ENCODE measurements at places on chromosomes 13 and 19.

DNA sequence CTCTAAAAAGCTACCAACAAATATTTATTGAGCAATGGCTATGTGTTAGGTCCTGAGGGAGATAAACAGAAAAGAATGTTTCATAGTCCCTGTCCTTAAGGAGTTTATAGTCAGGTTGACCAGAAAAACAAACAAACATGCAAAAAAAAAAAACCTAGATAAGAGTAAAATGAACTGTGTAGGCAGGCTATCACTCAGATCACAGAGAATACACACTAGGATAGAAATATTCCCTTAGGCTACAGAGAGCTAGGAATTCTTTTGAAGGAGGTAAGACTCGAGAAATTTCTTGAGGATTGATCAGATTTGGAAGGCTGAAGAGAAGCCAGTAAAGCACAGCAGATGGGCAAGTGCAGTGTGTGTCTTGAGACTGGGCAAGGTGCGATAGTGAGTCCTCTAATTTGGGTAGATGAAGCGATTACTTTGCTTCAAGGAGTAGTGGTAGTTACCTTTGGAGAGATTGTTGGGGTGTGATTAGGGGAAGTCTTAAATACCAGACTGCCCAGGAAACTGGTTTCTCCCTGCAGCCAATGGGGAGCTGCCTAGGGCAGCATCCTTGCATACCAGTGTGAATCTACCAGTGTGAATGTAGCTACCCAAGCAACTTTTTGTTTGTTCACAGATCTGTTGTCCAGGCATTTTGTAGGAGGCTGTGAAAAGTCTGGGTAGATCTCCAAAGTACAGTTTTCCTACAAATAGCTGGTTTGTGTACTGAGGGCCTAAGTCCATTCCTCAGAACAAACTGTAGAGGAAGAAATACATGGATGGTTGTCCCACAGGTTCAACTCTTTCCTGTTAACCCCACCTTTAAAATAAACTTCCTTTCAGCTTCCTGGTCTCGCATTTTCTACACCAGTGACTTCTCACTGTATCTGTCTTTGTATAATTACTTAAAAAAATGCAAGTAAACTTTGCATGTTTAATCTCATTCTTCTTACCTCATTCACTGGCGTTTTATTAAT lies 314.1 kb downstream of the KLF5 start:
- DNase-seq = no peak

DNA sequence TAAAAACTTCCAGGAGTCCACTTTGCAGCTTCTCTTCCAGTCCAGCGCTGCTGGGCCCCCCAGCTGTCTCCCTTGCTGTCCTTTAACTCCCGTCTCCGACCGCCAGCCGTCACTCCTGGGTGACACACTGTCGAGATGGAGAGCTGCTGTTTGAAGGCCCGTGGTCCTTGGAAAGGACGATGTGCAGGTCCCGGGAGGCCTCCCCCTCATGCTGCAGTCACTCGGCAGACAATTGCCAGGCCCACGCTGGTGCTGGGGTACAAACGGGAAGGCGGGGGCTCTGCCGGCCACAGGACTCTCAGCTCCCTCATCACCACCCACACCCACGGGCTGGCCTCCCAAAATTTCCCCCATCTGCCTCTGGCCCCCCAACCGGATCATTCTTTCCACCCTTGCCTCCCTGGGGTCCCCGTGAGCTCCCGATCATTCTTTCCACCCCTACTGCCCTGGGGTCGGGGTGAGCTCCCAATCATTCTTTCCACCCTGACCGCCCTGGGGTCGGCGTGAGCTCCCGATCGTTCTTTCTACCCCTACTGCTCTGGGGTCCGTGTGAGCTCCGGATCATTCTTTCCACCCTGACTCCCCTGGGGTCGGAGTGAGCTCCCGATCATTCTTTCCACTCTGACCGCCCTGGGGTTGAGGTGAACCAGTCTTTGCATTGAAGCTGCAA lies 16.0 kb upstream of the ZNF554 start:
- DNase-seq = no peak

DNA sequence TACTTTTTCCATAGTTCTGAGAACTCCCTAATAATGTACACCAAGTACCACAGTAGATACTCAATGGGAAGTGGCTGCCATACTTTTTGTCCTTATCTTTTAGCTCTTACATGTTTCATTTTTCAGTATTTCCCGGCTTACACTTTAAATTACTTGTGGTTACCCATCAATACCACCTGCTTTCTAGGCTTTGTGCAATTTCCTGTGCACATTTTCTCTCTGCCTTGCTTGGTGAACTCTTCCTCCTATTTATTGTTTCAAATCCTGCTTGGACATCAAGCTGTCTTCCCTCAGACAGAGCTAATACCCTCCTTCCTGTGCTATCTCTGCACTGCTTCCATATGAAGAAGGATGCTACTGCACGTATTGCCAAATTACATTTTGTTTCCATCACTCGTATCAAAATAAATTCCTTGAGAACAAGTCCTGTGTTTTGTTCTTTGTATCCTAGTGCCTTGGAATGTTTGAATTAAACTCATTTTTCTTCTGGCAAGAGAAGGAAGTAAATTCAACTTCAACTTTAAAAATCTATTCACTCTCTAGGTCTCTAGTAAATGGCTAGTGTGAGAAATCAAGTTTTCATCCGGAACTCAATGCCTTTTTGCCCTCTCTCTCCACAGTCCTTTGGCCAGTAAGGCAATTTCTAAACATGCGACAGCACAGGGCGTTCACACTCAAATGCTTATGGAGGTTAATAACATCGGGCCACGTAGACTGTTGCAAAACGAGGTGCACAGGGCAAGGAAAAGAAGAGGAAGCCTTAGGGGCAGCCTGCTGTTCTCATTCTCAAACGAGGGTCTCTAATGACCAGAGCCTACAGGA lies 5.6 kb downstream of the ZAR1L start:
- no peak for DNase-seq

- no peak for DNase-seq
These were observed 1.1 kb downstream of the TNFSF9 start for GRCh38 chr19:6531956-6532243.

GRCh38 chr13:94435604-94436226 lies 43.8 kb downstream of the DCT start:
- no peak for DNase-seq

- no peak for DNase-seq
These were observed 51.3 kb downstream of the RAB20 start for GRCh38 chr13:110509971-110510786.

GRCh38 chr13:113360446-113360845 lies 3.5 kb downstream of the GRTP1 start:
- no peak for DNase-seq

DNA sequence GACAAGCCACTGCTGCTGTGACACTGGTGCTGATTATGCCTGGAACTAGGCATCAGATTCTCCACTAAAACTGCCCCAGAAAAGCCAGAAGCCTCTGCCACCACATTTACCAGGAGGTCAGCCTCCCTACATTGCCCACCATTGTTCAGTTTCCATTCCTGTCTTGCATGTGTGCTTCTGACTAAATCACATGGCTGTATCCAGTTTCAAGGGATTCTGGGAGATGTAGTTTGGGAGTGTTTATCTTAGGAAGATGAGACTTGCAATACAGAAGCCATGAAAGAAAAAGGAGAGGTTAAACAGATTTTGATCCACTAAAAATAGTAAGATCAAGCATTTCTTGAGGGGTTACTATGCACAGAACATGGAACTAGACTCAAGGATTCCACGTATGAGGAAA lies 40.7 kb upstream of the SERPINE3 start:
- no peak for DNase-seq

- no peak for DNase-seq
These were observed 15.2 kb upstream of the PIK3R2 start for GRCh38 chr19:18137657-18138339.

GRCh38 chr13:111977179-111977506 lies 89.8 kb upstream of the SOX1 start:
- no peak for DNase-seq

GRCh38 chr13:39148513-39148961 lies 110.3 kb downstream of the NHLRC3 start:
- peak; percentile 33 for DNase-seq

DNA sequence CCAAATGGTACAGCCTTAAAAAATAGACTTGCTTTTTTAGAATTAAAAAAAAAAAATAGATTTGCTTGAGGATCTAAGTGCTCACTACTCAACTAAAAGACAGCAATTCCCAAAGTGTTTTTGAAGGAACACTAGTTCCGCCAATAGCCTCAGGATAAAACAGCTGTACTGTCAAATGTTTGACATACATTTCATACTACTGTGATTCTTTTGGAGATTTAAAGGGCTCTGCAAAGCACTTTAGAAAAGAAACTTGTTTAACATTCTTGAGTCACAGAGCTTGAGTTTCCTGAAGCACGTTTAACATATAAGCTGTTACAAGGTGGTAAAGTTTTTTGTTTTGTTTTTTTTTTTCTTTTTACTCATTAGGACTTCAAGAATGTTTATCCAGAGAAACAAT lies 23.1 kb upstream of the KLF5 start:
- no peak for DNase-seq

DNA sequence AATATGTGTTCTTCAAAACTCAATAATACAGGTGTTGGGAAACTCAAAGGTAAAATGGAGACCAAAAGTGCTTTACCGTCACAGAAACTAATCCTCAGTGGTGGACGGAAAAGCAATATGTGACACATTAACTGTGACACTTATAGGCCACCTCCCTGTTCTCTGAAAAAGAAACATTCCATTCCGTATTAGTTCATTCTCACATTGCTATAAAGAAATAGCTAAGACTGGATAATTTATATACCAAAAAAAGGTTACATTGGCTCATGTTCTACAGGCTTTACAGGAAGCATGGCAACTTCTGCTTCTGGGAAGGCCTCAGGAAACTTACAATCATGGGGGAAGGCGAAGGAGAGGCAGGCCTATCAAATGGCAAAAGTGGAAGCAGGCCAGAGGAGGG lies 435.3 kb upstream of the HTR2A start:
- no peak for DNase-seq

- DNase-seq = no peak
These were observed 75.9 kb downstream of the RAB20 start for GRCh38 chr13:110485604-110486003.

- DNase-seq = peak; percentile 35
These were observed 51.2 kb downstream of the NLRP12 start for GRCh38 chr19:53772943-53773342.

DNA sequence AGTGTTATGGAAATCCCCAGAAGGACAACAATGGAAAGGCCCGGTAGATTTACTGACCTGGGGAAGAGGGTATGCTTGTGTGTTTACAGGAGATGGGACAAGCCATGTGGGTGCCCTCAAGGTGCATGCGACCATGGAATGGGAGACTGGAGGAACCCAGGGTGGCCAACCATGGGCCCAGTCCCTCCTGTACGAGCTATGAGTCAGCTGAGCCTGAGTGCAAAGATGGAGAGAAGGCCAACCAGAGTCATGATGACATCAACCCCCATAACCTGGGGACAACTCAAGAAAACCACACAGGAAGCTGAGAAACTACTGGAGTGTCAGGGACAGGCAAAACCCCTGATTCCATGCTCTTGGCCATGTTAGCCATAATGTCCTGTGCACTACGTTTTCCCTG lies 7.8 kb downstream of the ZNF350 start:
- no peak for DNase-seq

DNA sequence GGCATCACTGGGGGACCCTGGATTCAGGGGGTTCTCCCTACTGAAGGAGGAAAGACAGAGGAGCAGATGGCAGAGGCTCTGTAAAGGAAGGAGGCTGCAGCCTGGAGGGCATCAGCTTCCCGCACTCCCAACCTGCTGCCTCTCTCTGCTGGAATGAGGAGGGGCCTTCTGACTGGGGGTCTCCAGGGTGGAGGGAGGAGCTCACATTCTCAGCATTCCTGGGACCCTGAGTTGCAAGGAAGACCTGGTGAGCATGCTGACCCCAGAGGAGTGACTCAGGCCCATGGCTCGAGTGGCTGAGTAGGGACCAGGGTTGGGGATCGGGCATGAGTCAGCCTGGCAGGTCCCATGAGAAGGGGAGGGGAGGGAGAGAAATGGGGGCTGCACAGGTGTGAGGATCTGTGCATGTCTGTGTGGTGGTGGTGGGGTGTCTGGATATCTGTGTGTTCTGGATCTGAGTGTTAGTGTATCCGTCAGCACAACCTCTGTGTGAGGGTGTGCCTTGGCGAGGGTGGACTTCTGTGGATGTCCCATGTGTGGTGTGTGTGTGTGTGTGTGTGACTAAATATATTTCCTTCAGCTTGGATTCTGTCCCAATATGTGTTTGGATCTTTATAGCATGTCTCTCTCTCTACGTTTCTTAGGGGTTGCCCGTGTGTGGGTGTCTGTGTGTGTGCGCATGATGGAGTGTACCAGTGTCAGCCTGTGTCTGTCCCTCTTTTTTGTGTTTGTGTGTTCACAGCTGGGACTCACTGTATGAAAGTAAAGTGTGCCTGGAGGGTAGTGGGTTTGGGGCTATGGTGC lies 4.6 kb downstream of the AXL start:
- DNase-seq = peak; percentile 98

- no peak for DNase-seq
These were observed 720.7 kb downstream of the DIAPH3 start for GRCh38 chr13:59442944-59443486.

DNA sequence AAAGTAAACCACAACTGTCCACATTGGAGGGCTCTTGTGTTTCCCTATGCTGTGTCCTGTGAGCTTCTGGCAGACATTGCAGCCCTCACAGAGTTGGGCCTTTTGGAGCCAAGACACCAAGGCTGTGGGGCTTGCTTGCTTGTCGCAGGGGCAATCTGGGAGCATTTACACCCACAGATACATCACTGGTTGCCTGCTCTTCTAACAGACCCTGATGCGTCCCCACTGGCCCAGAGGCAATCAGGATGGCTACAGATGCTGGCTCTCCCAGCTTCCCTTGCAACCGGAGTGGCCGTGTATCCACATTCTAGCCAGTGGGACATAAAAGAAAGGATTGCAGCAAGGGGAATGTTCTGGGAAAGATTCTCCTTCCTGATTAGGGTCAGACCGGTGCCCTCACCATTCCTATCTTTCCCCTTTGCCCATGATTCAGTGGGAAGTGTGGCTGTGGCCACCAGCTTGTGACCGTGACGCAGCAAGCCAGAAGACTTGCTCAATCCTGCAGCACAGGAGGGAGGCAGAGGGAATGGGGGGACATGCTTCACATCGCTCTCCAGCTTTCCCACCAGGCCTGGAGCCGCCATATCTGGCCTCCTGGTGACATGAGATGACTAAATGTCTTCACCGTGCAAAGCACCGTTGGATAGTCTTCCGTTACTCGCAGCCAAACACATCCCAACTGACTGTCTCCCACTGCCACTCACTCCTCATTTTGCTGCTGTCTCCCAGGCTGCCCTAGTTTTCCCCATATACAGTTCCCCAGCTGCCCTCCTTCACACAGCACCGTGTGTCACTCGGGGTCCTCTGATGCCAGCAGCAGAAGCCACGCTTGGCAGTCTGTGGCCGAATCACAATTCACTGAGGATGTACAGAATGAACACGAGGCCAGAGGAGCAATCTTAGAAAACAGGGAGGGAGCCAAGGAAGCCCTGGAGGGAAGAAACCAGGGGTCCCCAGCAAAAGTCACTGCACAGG lies 151.0 kb downstream of the DPF1 start:
- no peak for DNase-seq

- no peak for DNase-seq
These were observed 259.9 kb upstream of the STARD13 start for GRCh38 chr13:33545492-33545891.

DNA sequence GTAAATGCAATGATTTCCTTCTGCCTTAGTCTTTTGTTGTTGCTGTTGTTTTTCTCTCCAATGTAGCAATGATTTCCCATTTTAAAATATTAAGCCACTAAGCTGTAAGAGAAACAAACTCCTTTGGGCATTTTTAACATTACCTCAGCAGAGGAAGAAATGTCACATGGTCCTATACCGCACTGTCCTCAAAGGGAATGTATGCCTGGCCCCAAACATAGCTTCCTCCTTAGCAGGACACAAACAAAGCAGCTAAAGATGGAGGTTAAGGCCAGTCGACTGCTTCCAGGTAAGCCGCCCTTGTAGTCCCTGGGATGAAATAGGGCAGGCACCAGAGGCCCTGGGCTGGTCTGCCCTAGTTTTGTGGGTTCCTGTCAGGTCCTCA lies 249.0 kb downstream of the TSHZ3 start:
- DNase-seq = no peak
